T-helper 17 cell (primary cell): ENCODE measurements at places on chromosomes 11 and 22. TPM values are rescaled to one million over a fixed set of nuclear protein-coding genes. Genes with fewer than 3 reads are reported as not detected.
A peak's percentile ranks its signal among the peaks of the same experiment; 100 is the strongest.

DNA sequence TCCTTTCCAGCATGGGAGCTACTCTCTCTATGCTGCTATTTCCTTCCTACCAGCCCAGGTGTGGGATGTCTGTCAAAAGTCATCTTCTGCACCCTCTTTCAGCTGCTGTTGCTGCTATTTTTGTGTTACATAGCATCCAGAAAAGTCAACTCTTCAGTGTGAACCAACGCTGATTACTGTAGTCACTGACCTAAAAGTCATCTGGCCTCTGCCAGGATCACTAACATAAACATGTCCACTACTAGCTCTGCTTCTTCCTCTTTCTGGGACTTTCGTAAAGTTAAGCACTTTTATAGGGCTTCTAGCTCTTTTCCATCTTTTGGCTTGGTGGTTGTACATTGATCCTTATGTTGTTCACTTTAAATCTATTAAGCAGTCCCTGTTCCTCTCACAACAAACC is 90.2 kb upstream of the CARD18 start:
- H3K27ac ChIP-seq: no peak overlapping the region
- no peaks in the 10 kb centered on the region for H3K4me1 ChIP-seq
- peaks cover 6% of the 10 kb centered on the region for H3K27me3 ChIP-seq
- H3K36me3 ChIP-seq: no peaks in the 10 kb centered on the region

DNA sequence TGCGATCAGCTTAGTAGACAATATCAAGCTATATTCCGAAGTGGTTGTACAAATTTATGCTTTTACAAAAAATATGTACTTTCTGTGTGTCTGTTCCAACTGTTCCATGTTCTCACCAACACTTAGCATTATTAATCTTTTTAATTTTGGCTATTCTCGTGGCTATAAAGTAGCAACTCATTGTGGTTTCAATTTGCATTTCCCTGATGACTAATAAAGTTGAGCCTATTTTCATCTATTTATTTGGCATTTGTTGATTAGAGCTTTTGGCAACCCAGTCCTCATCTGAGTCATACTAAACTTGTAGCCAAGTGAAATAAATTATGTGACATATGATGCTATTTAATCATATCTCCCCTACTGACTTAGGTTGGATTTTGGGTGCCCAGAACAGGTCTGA is 115.9 kb downstream of the FBXO7 start:
- H3K36me3 ChIP-seq: peaks cover 2% of the 10 kb centered on the region
- DNase-seq: no peak
- no peak overlapping the region for H3K4me3 ChIP-seq
- H3K4me1 ChIP-seq: no peaks in the 10 kb centered on the region
- H3K27me3 ChIP-seq: peaks cover 20% of the 10 kb centered on the region
- no peak overlapping the region for H3K27ac ChIP-seq

DNA sequence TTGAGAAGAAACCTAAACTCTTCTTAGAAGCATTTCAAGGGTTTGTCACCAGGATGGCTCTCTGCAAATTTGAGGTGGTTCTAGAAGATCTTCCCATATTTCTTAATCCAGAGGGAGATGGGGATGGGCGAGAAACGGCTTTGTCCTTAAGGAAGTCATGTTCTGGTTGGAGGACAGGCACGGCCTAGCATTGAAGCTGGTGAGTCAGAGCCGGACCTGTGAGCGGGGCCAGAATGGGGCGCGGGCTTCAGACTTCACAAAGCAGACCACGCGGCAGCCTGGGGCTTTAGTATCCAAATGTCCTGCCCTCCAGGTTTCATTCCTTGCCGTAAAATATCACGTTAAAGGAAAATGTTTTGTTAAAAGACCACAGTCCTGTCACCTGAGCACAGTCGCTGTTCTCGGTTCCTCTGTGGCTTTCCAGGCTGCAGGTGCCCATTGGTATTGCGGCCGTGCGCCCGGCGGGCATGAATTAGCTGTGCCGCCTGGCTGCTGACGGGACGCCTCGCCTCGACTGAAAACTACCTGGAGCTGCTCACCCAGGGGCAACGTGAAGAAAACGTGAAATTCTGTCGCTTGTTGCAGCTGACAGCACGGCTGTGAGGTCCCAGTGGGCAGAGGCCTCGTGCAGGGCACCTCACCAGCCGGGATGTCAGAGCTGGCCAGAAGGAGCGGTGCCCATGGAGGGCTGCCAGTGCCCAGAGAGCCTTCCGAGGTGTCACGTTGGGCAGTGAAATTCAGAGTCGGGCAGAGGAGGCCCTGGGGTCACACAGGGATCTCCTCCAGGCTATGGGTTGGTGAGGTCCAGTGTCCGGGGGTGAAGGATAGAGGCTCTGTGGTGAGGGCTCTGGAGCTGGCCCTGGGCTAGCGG is 59.0 kb downstream of the LRP5 start:
- H3K27me3 ChIP-seq: peaks cover 7% of the 10 kb centered on the region
- H3K4me3 ChIP-seq: no peak overlapping the region
- peaks cover 2% of the 10 kb centered on the region for H3K36me3 ChIP-seq
- no peak overlapping the region for H3K27ac ChIP-seq
- H3K4me1 ChIP-seq: peaks cover 3% of the 10 kb centered on the region
- DNase-seq: no peak

GRCh38 chr22:40033586-40034380 is 39.0 kb downstream of the FAM83F start:
- peaks cover 22% of the 10 kb centered on the region for H3K27me3 ChIP-seq
- H3K4me3 ChIP-seq: no peak overlapping the region
- peaks cover 2% of the 10 kb centered on the region for H3K36me3 ChIP-seq
- no peak overlapping the region for H3K27ac ChIP-seq
- H3K4me1 ChIP-seq: peaks cover 2% of the 10 kb centered on the region

DNA sequence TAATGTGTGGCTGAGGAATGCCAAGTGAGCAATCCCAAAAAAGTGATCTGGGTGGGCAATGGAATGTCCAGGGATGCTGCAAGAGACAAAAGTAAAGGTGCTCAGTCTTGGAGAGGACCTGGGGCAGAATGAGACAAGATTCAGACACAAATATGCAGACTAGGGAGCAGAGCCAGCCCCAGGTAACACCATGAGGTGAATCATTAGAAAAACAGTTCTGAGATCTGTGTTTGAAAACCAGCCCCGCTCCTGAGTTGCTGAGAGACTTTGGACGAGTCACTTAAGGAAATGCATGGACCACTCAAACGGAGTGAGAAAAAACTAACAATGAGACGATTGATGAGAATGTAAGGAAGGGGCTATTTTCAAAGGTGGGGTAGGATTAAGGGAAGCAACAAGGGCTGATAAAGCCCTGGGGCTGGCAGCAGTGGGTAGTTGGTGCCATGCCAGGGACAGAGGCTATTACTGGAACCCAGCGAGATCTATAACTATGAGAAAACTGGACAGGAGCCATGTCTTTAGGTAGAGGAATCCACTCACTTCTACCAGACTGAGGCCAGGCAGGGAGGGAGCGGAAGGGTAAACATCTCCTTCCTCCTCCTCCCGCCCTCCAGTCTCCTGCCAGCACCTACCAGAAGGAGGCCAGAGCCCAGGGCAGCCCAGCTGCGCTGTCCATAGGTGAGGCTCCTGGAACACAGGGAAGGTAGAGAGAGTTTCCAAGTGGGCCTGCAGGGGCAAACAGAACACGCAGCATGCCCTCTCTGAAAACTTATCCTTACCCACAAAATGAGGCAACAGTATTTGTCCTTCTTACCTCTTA is 130.4 kb upstream of the TEAD1 start:
- peaks cover 3% of the 10 kb centered on the region for H3K36me3 ChIP-seq
- H3K4me3 ChIP-seq: no peak overlapping the region
- H3K27me3 ChIP-seq: peaks cover 24% of the 10 kb centered on the region
- no peak overlapping the region for H3K27ac ChIP-seq

GRCh38 chr11:69442012-69442806 is 39.3 kb upstream of the LINC01488 start:
- peaks cover 16% of the 10 kb centered on the region for H3K27me3 ChIP-seq
- no peak overlapping the region for H3K4me3 ChIP-seq
- H3K4me1 ChIP-seq: peaks cover 2% of the 10 kb centered on the region

DNA sequence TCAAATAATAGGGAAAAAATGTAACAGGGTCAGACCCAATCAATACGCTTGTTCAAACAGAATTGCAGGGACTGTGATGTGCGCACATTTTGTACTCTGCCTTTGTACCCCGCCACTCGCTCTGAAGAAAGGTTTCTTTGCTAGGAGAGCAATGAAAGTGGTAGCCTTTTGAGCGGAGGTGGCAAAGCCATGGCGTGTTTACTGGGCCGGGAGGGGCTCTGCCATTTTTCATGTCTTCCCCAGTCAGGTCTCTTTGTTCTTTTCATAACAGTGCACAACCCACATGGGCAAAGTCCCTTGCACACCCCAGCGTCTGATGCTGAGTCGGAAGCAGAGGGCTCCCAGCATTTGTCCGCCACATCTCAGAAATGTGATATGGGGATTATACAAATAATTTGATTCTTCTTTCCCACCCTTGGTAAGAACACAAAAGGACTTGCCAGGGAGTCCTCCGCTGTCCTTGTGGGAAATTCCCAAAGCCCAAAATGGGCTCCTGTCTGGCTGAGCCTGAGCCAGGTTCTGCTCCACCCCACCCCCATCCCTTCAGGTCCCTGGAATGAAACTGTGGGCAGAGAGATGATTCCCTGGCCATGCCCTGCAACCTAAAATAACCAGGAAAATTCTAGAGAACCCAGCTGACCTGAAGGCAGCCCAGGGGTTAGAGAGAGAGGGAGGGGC is 36.6 kb downstream of the C11orf58 start:
- peaks cover 2% of the 10 kb centered on the region for H3K36me3 ChIP-seq
- no peak overlapping the region for H3K4me3 ChIP-seq
- no peak overlapping the region for H3K27ac ChIP-seq
- no peak for DNase-seq

- no peak overlapping the region for H3K27ac ChIP-seq
- H3K4me1 ChIP-seq: no peaks in the 10 kb centered on the region
- H3K4me3 ChIP-seq: no peak overlapping the region
- no peaks in the 10 kb centered on the region for H3K27me3 ChIP-seq
- H3K36me3 ChIP-seq: no peaks in the 10 kb centered on the region
Measured at GRCh38 chr11:2166091-2166851, 5.3 kb upstream of the INS start.

GRCh38 chr22:39927544-39927943 is 26.7 kb downstream of the GRAP2 start:
- no peak overlapping the region for H3K27ac ChIP-seq
- no peak overlapping the region for H3K4me3 ChIP-seq
- no peaks in the 10 kb centered on the region for H3K27me3 ChIP-seq
- H3K4me1 ChIP-seq: peaks cover 33% of the 10 kb centered on the region
- peaks cover 10% of the 10 kb centered on the region for H3K36me3 ChIP-seq

DNA sequence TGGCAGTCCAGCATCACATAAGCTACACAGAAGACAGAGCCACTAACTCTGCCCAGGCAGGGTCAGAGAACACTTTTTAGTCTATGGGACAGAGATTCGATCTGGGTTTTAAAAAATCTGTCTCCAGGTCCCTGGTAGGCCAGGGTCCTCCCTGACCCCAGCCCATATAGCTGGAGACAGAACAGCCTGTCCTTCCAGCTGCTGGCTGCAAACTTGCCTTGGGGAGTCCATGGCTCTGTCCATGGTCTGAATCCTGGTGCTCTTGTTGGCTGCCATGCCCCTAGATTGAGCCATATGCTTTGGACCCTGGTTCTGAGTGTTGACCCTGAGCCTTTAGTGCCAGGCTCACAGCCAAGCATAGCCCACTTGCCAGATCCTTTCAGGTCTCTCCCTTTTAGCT is 13.3 kb upstream of the LIPT2 start:
- no peak overlapping the region for H3K27ac ChIP-seq
- no peak for DNase-seq
- peaks cover 2% of the 10 kb centered on the region for H3K4me1 ChIP-seq

- no peaks in the 10 kb centered on the region for H3K27me3 ChIP-seq
- DNase-seq: peak; percentile 26
- H3K4me1 ChIP-seq: peaks cover 28% of the 10 kb centered on the region
- no peaks in the 10 kb centered on the region for H3K36me3 ChIP-seq
- peak overlapping the region; percentile 72 for H3K4me3 ChIP-seq
Measured at GRCh38 chr11:11243590-11244469, 109.2 kb downstream of the CSNK2A3 start.

DNA sequence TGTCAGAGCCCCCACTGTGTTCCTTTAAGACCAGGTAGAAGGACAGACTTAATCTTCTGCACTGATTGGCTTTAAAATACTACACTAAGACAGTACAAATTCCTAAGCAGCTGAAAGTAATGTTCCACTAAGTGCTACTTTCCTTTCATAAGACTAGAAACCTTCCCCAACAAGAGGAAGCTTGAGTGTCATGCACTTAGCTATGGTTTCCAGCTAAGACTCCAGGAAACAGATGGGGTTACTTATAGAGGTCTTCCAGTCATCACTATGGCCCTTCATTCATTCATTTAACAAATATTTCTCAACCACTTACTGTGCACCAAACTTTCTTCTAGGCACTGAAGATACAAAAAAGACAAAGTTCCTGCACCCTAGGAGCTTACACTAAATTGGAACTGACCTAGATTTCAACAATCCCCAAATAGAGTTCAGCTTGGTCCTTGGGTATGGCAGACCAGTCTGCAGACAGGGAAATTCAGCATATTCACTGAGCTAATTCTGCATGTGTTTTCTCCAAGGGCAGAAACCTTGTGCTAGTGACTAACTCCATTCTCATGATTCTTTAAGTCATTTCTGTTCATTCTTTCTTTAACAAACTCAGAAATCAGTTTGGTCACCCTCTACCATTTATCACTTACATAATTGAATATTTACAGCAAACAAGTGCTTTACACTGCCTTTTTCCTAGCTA is 178.4 kb upstream of the MTNR1B start:
- H3K36me3 ChIP-seq: no peaks in the 10 kb centered on the region
- no peak overlapping the region for H3K4me3 ChIP-seq
- H3K27ac ChIP-seq: no peak overlapping the region
- no peak for DNase-seq
- no peaks in the 10 kb centered on the region for H3K27me3 ChIP-seq
- no peaks in the 10 kb centered on the region for H3K4me1 ChIP-seq

- no peaks in the 10 kb centered on the region for H3K36me3 ChIP-seq
- no peak for DNase-seq
- H3K4me3 ChIP-seq: no peak overlapping the region
- no peak overlapping the region for H3K27ac ChIP-seq
Measured at GRCh38 chr22:50317674-50318073, 9.1 kb downstream of the DENND6B start.

GRCh38 chr11:64209563-64209843 is 3.0 kb downstream of the FERMT3 start:
- peaks cover 40% of the 10 kb centered on the region for H3K4me1 ChIP-seq
- peak overlapping the region; percentile 21 for H3K4me3 ChIP-seq
- H3K27me3 ChIP-seq: no peaks in the 10 kb centered on the region
- H3K36me3 ChIP-seq: peaks cover 6% of the 10 kb centered on the region
- DNase-seq: no peak

- no peak overlapping the region for H3K27ac ChIP-seq
- DNase-seq: no peak
- peaks cover 45% of the 10 kb centered on the region for H3K4me1 ChIP-seq
- H3K4me3 ChIP-seq: peak overlapping the region; percentile 33
Measured at GRCh38 chr11:11856638-11857037, 14.9 kb downstream of the USP47 start.

- no peak overlapping the region for H3K27ac ChIP-seq
- no peak overlapping the region for H3K4me3 ChIP-seq
- no peaks in the 10 kb centered on the region for H3K36me3 ChIP-seq
- DNase-seq: no peak
- peaks cover 24% of the 10 kb centered on the region for H3K27me3 ChIP-seq
Measured at GRCh38 chr11:134489728-134490127, 77.7 kb upstream of the B3GAT1 start.

PLEKHB1 gene
- total RNA-seq: 33.8 TPM

SF3A1 gene
- 317 TPM for total RNA-seq

RFPL1 gene
- not detected for total RNA-seq

PRR5L gene
- total RNA-seq: 11.1 TPM

ARVCF gene
- 2.8 TPM for total RNA-seq

UBE2L3 gene
- total RNA-seq: 30.4 TPM

APOL4 gene
- total RNA-seq: not detected
